Cortex of kidney (tissue), 1 donor: ENCODE measurements at places on chromosomes 6 and 20.

- DNase-seq: no peak
These were observed 1.6 kb downstream of the PPP1R16B start for GRCh38 chr20:38806855-38807655.

- no peak for DNase-seq
These were observed 1.5 kb downstream of the HTR1B start for GRCh38 chr6:77461796-77462195.

- DNase-seq: no peak
These were observed 44.6 kb upstream of the SENP6 start for GRCh38 chr6:75557068-75557467.

DNA sequence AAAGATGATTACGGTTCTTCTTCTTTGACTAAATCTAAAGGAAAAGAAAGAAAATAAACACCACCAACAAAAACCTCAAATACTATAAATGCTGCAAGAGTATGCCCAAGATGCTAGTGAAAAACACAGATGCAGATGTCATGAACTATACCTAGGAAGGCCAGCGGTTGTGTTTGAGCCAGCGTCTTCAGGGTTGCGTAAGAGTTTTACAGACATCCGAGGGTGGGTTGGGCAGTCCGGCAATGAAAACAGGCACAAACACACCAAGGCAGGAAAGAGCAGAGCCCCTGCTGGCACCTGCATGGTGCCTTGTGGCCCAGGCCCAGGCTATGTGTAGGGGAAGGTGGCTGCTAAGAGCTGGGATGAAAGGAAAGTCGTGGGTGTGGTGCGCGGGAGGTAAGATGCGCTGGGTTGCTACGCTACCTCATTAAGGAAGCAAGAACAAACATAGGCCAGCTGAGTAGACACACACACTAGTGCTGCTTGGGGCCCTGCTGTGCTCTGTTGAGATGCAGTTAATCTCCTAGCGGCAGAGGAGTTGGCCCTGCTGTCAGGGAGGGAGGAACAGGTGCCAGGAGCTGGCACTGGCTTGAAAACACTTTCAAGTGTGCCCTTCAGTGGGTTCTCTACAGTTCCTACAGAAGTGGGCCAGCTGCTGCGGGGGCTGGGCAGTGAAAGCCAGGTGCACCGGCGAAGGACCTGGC is 170.2 kb upstream of the PLN start:
- no peak for DNase-seq

- no peak for DNase-seq
These were observed 51.2 kb downstream of the TAF4 start for GRCh38 chr20:62014488-62014775.

- no peak for DNase-seq
These were observed 3.0 kb downstream of the CEP250 start for GRCh38 chr20:35458388-35458787.

GRCh38 chr6:108764580-108764950 is 83.7 kb upstream of the ARMC2 start:
- no peak for DNase-seq

DNA sequence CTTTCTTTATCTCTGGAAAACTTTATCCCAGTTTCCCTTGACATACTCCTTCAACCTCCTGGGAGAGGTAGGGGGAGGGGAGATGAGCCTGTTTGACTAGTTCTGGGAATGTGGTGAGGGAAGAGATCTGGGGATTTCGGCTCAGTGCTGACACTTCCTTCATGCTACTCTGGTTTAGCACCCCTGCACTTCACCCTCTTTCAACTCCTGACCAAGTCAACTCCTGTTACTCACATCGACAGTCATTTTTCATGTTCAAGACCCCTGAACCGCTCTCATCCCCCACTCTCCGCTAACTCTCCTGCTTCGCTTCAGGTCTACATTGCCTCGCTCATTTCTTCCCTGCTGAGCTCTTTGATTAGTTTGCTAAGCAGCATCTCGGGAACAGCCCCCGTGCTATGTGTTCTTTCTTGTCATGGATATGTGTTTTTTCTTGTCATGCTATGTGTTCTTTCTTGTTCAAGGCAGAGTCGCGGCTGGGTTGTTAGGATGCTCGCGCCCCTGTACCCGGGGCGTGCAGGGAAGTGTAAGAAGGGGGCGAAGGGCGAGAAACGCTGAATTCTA is 16.6 kb upstream of the TRIM27 start:
- no peak for DNase-seq

- DNase-seq: no peak
These were observed 63.0 kb upstream of the EIF2S2 start for GRCh38 chr20:34175079-34175478.

GRCh38 chr20:32806356-32806755 is 13.4 kb upstream of the MAPRE1 start:
- no peak for DNase-seq

DNA sequence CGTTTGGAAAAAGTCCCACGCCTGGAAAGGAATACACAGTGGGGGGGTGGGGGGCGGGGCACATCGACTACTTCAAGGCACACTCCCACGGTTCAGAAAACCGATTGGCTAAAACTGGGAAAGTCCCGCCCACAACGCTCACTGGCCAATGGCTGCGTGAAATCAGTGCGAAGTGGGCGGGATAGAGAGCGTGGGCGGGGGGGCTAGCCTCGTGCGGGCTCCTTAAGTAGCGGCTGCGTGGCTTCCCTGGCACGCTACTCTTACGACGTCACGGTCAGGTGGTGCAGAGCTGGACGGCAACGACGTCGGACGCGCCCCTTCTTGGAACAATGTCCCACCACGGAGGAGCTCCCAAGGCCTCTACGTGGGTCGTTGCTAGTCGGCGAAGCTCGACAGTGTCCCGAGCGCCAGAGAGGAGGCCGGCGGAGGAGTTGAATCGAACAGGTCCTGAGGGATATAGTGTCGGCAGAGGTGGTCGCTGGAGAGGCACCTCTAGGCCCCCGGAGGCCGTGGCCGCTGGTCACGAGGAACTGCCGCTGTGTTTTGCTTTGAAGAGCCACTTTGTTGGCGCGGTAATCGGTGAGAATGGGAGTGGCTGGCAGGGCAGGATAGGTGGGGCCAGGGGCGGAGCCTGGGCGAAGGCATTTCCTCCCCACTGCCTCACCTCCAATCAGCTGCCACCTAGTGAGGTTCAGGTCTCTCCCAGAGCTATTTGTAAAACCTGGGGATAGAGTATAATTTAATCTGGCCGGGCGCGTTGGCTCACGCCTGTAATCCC is at the start of gene DDX43:
TSS of gene DDX43 (plus strand) at position 252 of the 778 bp plus-strand sequence. CDS start at position 330, 78 bp downstream.
- no peak for DNase-seq

GRCh38 chr6:35620706-35621105 is 68.0 kb downstream of the FKBP5 start:
- no peak for DNase-seq

DNA sequence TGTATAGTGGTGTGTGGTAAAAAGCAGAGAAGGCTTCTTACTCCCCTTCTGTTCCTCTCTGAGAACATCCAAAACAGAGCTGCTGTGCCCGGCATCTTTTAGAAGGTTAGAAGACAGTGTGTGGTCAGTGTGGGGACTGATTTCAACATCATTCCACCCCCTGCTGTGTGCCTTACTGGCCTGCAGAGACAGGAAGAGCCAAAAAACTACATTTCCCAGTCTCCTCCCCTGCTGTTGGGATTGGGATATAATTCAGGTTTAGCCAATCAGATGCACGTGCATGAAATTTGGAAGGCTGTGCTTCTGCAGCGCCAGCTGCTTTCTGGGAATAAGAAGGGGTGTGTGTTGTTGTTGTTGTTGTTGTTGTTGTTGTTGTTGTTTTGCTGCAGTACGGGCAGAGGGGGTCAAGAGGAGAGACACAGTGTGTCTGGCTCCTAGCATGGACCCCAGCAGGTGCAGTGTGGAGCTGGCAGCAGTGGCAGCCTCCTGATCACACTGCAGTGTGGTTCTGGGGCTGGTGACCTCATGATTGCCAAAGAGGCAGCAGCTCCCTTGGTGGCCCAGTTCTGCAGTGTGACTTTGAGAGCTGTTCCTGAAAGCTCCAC is 74.7 kb downstream of the MRPL14 start:
- no peak for DNase-seq

- DNase-seq: no peak
These were observed 65.5 kb upstream of the SPACA1 start for GRCh38 chr6:87982134-87982533.

DNA sequence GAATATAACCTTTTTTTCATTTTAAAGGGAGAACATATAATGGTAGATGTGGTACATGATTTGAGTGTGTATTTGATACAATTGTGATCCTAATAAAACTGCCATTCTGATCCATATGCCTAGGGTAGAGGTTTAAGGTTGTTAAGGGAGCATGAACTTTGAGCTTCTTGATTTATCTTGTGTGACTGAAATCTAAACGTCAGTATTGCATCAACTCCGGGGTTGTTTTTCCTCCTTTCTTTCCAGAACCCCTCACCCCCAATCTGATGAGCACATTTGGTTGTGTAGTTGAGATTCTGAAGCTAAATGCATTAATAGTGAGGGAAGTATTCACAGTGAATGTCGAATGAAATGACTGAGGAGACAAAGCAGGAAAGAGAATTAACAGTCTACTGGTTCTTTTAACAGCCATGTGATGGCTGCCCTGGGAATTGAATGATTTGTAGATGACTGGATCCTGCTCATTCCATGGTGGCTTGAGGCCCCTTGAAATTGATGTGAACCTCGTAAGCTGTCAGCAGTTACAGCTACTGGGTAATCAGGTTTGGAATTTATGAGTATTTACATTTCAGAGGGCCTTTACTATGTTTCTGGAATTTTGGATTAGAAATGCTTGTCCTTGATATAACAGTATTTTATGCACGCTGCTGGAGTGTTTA is 44.8 kb downstream of the FARS2 start:
- no peak for DNase-seq

DNA sequence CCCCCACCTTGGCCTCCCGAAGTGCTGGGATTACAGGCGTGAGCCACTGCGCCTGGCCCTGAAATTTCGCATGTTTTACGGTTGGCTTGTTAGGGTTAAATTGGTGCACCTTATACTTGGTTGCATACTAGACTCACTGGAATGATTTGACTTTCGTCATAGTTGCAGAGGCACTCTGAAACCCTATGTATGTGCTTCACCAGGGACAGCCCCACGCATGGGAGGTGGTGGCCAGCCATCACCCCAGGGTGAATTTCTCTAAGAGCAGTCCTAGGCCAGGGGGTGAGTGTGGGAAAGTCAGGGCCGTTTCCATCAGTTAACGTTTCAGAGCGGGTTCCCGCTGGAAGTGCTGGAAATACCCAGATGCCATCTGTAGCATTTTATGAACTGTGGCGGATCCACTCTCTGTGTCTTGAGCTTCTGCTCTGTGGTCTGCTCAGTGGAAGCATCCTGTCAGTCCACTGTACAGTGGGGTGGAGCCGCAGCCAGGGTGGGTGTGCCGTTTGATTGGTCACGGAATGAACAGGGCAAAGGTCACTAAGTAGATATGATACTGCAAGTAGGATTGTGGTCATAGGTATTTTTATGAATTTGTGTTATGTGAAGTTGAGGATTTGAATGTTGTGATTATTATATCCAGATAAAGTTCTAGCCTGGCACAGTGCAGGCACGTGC is 13.2 kb downstream of the DNAJC5 start:
- DNase-seq: no peak

GRCh38 chr6:155040154-155040553 is 45.0 kb downstream of the TIAM2 start:
- DNase-seq: no peak

GRCh38 chr6:88641178-88641903 is 322.1 kb downstream of the RNGTT start:
- DNase-seq: no peak

GRCh38 chr6:150633486-150633834 is 33.8 kb downstream of the PLEKHG1 start:
- no peak for DNase-seq

DNA sequence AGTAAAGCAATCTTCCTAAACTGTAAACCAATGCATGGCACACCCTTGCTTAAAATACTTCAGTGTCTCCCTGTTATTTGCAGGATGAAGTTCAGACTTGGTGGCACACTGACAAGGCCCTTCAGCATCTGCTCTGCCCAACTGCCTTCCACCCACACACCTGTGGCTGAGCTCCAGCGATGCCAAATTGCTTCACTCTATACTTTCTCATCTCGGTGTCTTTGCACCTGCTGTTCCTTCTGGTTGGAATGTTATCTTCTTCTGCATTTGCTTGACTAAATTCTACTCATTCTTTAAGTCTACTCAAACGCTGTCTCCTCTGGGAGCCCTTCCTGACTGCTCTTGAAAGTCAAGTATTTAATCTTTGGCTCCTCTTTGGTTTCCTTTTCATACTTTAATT is 100.1 kb upstream of the SUPT3H start:
- no peak for DNase-seq

- no peak for DNase-seq
These were observed 580 bp downstream of the VEGFA start for GRCh38 chr6:43770372-43771209.

DNA sequence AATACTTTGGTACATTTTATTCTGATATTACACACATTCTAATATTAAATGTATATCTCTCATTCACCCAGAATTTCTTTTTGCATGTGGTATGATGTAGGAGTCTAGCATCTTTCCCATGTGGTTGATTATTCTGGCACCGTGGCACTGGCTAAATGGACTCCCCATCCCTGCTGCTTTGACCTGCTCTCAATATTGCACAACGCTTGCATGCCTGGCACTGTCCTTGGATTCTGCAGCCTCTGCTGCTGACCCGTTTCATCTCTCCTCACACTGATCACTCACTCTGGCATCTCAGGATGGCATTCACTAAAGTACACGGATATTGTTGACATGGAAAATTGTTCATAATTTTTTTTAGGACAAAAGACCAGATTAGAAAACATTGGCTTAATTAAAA is 11.5 kb upstream of the DACT2 start:
- no peak for DNase-seq

DNA sequence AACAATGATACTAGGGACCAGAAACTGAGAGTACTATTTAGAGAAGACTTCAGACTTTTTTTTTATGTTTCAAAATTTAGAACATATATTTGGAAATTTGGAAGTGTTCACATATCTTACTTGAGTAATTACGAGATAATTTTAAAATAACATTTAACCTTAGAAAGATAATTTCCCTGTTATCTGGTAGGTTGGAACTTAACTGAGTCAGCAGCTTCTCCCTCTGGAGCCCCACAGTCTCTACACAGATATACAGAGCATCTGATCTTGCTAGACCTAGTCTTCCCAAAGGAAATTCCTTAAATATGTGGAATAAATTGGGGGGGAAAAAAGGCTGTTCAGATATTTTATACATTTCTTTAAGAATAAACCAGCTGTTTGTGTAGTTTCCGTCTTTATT is 48.6 kb downstream of the TSPYL4 start:
- DNase-seq: no peak

DNA sequence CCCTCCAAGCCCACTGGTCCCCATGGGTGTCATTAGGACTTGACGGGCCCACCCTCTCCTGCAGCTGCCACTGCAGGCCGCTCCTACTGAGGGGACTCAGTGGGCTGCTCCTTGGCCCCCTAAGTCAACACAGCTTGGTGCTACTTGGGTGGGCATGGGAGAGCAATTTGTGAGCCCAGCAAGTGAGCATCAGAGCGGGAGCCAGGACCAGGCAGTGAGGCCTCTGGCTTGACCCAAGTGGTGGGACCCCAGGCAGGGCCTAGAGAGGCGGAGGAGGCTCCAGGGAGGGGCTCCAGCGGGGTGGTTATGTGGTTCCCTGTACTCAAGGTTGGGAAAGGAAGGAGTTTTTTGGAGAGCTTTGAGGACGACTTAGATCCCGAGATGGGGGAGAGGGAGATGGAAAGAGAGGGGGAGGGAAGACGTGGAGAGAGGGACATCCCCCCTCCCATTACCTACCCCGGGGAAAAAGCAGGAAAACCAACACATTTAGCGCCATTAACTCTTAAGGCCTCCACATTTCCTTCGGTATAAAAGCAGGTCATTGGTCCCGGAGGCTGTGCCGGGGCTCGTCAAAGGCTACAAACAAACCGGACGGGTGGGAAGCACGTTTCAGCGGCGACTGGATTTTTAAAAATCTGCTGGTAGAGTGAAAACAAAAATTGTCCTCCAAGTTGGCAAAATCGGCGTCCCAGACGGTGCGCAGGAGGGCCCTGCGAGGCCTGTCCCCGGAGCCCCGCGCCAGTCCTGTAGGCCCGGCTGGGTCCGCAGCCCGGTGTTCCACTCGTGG is 8.8 kb downstream of the FOXC1 start:
- DNase-seq: no peak
